ENCODE measurements at places on chromosomes 2 and 18. TPM values are rescaled to one million over a fixed set of nuclear protein-coding genes. Genes with fewer than 3 reads are reported as not detected.

GRCh38 chr2:235512699-235513053 is 18.8 kb downstream of the AGAP1 start:
- no peak for DNase-seq

- DNase-seq = no peak
These were observed 226.3 kb upstream of the UBE2E3 start for GRCh38 chr2:180753809-180754761.

DNA sequence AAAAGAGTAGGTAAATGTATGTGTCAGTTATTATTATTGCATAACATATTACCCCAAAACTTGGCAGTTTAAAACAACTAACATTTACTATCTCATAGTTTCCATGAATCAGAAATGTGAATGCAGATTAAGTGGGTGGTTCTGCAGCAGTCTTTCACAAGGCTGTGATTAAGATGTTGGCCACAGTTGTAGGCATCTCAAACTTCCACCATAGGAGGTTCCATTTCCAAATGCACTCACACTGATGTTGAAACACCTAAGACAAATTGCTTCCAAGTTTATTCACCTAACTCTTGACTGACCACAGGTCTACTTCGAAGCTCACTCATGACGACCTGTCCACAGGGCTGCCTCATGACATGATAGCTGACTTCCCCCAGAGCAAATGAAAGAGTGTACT is 360.8 kb downstream of the GRB14 start:
- no peak for DNase-seq

DNA sequence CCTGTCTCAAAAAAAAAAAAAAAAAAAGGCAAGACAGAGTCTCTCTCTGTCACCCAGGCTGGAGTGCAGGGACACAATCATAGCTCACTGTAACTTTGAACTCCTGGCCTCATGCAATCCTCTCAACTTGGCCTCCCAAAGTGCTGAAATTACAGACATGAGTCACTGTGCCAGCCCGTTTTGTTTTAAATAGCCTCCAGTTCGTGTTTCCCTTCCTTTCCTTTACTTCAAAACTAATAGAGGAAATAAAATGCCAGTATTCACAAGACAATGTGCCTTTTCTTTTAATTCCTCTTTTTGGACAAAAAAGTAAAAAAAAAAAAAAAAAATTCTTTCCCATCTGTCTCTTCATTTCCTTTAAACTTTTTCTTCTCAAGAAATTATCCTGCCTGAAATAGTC is 54.5 kb upstream of the ACMSD start:
- no peak for DNase-seq

GRCh38 chr2:149020432-149020851 is 18.1 kb upstream of the LYPD6B start:
- DNase-seq = no peak

DNA sequence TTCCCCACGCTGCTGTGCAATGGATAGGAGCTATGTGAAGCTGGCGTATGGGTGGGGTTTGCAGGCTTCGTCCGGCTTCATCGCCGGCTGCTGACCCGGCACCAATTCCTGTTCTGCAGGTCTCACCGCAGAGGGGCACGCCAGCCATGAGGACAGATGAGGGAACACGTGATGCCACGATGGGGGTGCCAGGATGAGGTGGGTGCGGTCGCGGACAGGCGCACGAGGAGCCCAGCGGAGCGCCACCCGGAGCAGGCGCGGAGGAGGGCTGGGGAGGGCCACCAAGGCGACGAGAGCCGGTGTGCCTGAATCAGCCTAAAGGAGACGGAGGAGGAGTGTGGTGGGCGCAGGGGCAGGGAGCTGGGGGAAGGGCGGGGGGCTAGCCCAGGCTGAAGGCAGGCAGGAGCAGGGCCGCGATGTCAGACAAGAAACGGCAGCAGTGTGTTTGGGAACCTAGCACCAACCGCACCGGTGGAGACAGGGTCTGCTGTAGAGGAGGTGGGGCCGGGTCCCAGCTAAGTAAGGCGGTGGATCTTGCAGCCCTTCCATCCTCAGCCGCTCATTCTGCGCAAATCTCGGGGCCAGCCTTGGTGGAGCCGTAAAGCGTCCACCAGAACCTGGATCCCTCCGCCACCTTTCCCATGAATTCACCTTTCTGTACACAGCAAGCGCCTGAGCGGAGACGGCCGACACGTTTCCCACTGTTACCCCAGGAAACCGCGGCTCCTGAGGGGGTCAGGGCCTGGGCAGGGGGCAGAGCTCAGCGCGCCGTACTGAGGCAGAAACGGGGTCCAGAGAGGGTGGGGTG is 17.0 kb upstream of the CD8A start:
- DNase-seq = peak; percentile 87

The CDH7 gene
- total RNA-seq = 0.17 TPM

The NEB gene
- total RNA-seq = 0.14 TPM

DNA sequence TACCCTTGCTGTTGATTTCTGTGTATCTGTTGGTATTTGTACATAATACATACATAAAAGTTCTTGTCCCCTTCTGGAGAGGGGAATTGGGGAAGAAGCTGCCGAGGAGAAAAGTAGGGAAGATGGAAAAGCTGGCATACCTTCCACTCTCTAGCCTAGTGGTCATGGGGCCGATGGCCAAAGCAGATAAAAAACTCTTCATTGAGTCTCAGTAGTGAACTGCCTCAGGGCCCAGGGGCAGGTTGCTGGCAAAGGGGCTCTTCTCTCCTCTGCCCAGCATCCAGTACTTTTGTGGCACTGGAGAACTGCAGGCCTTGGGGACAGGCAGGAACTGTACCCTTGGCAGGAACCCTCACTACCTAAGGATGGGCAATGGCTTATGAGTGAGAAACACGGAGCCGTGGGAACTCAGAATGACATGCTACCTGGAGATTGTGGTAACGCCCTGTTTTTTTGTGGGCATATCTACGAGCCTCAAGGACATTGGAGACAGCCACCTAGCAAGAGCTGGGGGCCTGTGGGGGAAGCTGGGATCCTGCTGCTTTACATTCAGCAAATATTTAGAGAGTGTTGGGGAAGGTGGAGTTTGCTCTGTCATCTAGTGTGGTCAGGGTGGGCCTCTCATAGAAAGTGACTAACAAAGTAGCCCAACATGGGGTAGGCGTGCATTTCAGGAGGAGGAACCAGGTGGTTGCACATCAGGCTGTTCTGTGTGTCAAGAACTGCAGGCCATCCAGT is 22.6 kb upstream of the ITGB6 start:
- DNase-seq = no peak

GRCh38 chr2:67083951-67084350 is 313.2 kb upstream of the ETAA1 start:
- no peak for DNase-seq

The CFAP53 gene
- not detected for total RNA-seq

The CIDEA gene
- not detected for total RNA-seq

The ARHGEF4 gene
- 15.6 TPM for total RNA-seq

GRCh38 chr2:144424559-144425240 is 95.2 kb downstream of the ZEB2 start:
- no peak for DNase-seq

- no peak for DNase-seq
These were observed 136.5 kb upstream of the HS6ST1 start for GRCh38 chr2:128454980-128455720.

Measured in H7 (cell line).